Fibroblast of skin of left biceps (primary cell): ENCODE measurements at places on chromosomes 4 and X.

GRCh38 chrX:109773374-109773773 is 40.3 kb upstream of the ACSL4 start:
- DNase-seq: no peak

DNA sequence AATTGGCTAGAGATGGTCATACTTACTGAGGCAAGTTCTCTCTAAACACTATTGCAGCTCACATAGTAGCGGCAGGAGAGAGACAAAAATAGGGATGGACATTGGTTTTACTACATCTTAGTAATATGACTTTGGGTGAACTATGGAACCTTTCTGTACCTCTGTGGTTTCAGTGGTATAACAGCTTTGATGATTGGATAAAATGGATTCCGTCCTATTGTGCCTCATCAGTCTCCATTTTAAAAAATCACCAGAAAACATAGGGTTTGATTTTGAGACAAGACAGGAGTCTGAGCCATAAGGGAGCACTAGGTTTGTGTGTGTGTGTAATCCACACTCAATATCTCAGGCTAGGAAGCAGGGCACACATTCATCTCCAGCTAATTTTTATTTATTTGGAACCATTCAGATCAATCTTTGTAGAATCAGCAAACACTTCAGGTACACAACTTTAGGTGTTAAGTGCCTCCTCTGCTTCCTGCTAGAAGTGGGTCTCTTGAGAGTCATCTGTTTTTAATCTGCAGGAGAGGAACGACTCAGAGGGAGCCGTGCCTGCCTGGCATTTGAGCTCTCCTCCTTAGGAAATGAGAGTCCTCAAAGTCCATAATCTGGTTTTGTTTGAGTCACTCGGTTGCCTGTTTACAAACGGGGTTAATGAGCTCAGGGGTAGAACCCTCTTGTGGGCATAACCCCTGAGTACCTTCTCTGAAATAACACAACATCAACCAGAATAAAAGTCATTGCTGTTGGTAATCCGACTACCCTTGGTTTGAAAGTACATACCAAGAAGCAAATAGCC is 238.5 kb upstream of the BOD1L1 start:
- no peak for DNase-seq

- DNase-seq: no peak
These were observed 54.6 kb downstream of the ARHGAP6 start for GRCh38 chrX:11611161-11611560.

DNA sequence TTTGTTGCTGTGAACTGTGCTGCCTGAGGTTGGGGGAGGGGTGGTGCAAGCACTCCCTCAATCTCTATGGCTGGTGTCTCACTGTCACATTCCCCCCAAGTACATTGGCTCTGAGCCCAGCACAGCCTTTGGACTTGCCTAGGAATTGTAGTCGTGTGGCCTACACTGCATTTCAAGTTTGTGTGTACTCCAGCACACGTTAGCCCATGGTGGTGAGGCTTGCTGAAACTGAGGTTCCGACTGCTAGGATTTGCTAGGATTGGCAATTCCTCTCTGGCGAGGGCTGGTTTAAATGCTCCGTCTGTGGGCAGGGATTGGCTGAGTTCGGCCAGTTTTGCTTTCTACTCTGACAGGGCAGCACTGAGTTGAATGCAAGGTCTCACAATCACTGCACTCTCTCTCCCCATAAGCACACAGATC is 121.7 kb upstream of the CXXC4 start:
- no peak for DNase-seq

DNA sequence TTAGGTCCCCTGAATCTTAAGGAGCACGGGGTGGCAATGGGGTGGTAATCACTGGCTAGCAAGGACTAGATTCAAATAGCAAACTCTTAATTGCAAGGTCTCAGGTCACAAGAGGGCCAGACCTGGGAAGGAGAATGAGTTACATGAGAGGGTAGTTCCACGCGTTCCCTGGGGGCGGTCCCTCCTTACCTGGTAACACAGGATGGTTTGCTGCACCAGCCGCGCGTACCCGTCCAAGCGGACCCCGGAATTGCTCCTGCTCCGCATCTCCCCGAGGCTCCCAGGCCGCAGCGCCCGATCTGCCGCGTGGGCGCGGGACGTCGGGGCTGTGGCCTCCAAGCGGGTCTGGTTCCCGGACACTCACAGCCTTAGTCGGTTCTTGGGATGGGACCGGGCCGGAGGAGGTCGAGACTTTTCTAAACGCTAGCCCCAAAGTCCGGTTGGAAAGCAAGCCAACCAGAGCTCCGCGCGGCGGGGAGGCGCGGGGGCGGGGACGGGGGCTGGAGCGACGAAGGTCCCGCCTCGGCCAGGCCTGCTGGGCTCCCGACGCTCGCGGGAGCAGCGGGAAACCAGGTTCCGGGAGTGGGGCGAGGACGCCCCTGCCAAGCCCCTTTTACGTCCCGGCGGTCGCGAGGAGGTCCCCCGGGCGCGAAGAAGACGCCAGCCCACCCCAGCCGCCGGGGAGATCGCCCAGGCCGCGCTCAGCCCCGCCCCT is at the start of gene PHKA2:
TSS of gene PHKA2 (minus strand) at position 449 of the 715 bp plus-strand sequence. CDS start at position 267, 182 bp downstream.
- DNase-seq: no peak

- no peak for DNase-seq
These were observed 391.4 kb upstream of the DIPK2B start for GRCh38 chrX:45592101-45592500.

- DNase-seq: no peak
These were observed 69.9 kb downstream of the CHIC2 start for GRCh38 chr4:53994382-53995102.

DNA sequence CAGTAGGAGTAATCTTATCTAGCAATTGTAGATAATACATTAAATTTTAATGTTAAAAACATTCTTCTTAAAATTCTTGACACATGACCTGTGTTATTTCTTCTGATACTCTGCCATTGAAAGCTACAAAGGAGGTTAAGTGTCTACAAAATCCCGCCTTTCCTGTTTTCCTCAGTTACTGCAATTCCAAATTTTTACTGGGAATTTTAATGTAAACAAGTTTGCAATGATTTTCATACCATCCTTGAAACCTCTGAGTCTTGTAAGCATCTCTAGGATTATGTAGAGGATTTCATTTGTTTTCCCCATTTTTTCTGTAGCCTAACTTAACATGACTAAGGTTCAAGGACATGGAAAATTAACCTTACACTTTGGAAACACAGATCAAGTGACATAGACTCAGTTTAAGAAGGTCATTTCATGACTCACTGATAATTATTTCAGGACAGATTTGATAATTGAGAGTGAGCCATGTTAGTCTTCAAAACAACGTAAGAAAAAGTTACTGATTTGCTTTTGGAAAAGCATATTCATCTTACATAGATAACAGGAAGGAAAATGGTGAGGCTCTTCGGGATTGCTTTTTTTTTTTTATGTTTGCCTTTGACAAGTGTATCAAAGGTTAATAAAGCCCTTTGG is 39.6 kb upstream of the PDLIM5 start:
- DNase-seq: no peak

DNA sequence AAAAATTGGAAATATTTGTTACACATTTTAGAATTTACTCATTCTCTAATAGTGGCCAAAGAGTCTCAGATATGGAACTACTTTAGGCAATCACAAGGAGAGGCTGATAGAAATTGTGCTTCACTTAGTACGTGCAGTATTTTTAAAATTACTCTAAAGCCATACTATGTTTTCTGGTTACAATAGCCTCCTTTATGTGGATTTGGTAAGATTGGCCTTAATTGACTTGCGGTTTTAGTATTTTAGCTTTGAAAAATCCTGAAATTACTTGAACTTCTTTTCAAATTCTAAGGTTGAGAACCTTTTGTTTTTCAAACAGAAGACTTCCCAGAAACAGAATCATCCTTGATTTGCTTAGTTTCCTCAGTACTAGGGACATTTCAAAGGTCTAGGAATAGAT is 215.2 kb downstream of the SLC4A4 start:
- no peak for DNase-seq

- DNase-seq: no peak
These were observed 7.4 kb downstream of the MMAA start for GRCh38 chr4:145626623-145626982.

GRCh38 chr4:40333921-40334352 is 1.2 kb upstream of the CHRNA9 start:
- peak; percentile 68 for DNase-seq
